ENCODE measurements at places on chromosomes 6 and 20.

GRCh38 chr6:106146852-106147351, 60.8 kb downstream of the PRDM1 start:
- peak; percentile 51 for DNase-seq

- no peak for DNase-seq
These were observed 370.4 kb downstream of the PREX1 start for GRCh38 chr20:48457193-48458002.

- no peak for DNase-seq
These were observed 133.7 kb downstream of the TFAP2C start for GRCh38 chr20:56762829-56763228.

- peak; percentile 80 for DNase-seq
These were observed 3.7 kb downstream of the CSNK2A1 start for GRCh38 chr20:539848-540247.

- no peak for DNase-seq
These were observed 67.3 kb upstream of the RALY start for GRCh38 chr20:33926425-33926824.

DNA sequence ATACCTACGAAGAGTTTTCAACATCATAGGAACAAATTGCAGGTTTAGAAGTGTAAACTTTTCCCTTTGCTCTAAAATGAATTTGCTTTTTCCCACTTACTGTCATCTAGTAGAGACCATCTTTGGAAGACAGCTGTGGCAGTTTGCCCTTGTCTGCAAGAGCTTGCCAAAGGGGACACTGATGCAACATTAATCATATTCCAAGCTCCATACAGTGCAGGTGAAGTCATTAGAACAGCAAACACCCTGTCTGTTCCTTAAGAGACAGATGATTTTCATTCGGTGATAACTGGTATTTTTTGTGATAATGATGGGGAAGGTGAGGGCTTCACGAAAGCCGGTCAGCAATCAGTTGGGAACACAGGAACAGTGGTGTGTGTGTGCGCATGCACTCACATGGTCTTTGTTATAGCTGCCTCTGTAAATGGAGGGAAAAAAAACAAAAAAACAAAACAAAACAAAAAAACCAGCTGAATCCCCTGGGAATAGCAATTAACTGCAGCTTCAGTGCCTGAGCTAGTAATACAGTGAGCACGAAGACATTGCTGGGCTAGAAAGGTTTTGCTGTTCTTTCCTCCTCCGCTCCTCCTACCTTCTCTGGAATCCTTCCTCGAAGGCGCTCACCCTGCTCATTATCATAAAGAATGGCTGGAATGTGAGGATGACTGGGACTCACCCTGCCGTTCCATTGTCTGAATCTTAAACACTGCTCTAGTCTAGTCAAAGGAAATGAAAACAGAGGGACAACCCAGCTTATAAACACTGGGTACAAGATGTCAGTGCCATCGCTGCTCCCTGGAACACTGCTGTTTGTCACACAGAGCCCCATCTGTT, 35.2 kb upstream of the KIF13A start:
- DNase-seq = peak; percentile 81

GRCh38 chr20:44495802-44496481, 20.3 kb downstream of the TTPAL start:
- DNase-seq = peak; percentile 100

DNA sequence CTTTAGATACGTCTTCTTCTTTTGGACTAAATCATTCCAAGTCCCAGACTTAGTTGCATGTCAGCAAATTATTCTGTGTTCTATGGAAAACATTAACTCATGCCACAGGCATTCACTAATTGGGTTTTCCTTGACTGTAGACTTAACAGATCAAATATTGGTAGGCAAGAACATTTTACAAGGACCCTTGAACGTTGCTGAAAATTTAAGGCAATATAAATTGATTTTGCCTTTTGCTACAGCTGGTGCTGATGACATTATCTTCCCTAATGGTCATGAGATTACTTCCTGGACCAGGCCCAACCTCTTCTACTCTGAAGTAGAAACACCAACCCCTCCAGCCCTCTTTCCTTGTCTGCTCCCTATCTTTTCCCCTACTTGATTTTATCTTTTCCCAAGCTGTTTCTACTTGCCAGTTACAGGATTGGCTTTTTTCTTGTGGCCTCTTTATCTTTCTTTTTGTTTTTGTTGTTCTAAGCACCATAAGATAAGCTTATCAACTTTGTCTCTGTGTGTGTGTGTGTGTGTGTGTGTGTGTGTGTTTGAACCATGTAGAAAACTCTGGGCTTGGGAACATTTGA, 514.0 kb upstream of the SOX4 start:
- no peak for DNase-seq

GRCh38 chr6:130934848-130935585, 107.8 kb downstream of the SMLR1 start:
- DNase-seq = no peak

DNA sequence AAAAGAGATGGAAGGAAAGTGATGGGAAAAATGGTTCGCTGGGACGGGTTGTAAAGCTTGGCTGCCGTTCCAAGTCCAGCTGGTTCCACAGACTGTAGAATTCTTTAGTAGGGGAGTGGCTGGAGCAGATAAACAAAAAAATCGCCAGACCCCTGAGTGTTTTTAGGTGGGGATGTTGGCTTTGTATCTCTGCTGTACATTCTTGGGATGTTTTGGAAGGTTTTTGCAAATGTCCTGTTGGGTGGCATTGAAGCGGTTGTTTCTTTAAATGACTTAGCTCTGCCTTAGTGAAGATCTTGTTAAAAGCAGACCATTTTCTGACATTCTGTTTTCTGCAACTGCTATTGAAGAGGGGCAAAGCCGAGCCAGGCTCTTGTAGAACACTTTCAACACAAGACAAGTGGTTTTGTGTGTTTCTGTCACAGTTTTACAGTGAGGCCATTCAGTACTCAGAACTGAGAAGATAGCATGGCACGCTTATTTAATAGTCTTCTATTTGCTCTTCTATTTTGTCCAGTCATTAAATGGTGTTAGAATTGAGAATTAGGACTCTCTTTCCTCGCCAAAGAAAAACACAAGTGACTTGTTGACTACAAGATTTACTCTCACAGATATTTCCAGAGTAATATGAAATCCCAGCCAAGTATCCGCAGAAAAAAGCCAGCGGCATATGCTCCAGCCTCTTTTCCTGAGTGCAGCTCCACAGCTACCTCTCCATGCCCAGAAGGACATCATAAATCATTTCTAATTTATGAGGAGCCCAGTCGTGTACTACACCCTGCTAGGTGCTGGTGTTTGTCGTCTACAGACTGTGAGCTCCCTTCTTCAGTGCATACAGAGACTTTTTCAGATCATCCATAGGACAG, 65.8 kb downstream of the PHACTR2 start:
- no peak for DNase-seq

DNA sequence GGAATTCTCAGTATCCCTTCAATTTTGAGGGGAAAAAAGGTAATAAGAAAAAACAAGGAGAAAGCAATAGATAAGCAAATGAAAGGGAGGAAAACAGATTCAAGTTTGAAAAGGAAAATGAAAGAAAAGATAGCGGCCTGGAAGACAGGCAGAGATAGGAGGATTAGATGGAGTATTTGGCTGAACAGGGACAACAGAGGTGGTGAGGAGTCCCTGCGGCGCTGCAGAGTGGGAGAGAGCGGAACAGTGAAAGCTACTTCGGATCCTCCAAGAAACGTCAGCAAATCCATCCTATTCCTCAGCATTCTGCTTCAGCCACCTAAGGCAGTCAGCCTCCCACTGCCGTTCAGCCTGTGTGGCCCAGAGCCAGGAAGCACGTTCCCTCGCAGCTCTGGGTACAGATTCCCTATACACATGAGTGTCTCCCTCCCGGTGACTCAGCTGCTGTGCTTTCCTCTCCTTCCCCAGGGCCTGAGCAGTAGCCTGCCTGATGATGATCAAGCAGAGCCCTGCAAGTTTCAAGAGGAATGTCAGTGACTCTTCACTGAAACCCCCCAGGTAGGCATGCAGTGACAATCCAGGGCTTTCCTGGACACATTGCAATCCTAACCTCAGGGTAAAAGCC, 43.4 kb upstream of the CDYL start:
- peak; percentile 98 for DNase-seq

DNA sequence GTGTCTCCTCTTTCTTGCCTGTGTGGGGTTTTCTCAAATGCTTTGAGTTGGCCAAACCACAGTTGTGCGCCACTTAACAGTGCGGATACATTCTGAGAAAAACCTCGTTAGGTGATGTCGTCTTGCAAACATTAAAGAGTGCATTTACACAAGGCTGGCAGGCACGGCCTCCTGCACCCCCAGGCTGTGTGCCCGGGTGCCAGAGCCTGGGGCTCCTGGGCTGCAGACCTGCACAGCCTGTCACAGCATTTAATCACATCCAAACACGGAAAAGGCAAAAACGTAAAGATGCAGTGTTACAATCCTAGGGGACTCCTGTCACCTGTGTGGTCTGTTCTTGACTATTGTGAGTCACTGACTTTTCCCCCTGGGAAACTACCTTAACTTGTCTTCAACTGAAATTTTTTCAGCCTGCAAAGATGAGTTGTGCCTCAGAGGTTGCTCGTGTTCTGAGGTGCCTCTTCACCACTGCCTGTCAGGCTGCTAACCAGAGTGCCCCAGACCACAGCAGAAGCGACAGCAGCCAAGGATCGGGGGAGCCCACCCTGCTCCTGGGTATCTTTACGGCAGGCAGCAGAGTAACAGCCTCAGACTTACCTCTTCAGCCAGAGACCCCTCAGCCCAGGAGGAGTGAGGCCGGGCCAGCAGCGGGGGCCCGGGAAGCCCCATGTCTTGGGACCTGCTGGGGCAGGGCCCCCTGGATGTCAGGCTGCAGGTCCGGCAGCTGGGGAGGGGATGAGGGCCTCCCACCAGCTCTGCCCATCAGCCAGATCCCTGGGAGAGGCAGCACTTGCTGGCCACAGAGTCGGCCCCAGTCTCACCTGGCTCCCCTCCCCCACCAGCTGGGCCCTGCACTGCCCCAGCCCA, 683 bp upstream of the C20orf204 start:
- no peak for DNase-seq

DNA sequence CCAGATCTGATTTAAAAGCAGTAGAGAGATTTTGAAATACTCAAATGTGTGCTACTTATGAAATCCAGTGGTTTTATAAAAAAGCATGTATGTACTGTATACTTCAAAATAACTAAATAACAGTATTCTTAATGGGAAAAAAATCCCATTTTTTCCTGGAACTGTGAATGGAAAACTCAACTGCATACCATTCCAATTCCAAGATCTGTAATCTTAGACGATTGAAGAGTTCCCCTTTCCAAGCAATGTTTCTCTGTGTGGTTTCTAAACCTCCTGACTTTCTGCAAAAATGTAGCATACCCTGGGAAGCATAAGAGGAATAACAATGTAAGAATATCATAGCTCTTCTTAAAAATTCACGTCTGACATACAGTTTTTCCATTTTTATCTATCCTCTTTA, 40.3 kb upstream of the HIVEP2 start:
- DNase-seq = no peak

- no peak for DNase-seq
These were observed 45.8 kb downstream of the CLIC5 start for GRCh38 chr6:45969883-45970282.

GRCh38 chr20:641516-641875, 11.5 kb downstream of the SRXN1 start:
- peak; percentile 9 for DNase-seq

DNA sequence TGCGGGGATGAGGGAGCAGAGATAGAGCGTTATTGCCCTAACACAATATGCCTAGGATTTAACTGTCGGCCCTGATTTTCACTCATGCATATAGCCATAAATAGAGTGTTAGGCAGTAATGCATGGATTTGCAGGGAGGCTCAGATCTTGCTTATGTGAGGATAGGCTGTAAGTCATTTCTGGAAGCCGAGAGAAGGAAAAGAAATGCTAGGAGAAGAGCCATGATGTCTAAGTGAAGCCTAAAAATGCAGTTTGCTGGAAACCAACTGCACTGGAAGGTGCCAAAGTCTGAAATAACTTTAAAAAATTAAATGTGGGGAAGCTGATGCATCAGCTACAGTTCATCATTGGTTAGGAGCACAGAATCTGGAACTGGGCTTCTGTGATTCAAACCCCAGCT, 54.3 kb downstream of the ADTRP start:
- DNase-seq = no peak

GRCh38 chr6:110366975-110367374, 8.8 kb upstream of the METTL24 start:
- DNase-seq = no peak

DNA sequence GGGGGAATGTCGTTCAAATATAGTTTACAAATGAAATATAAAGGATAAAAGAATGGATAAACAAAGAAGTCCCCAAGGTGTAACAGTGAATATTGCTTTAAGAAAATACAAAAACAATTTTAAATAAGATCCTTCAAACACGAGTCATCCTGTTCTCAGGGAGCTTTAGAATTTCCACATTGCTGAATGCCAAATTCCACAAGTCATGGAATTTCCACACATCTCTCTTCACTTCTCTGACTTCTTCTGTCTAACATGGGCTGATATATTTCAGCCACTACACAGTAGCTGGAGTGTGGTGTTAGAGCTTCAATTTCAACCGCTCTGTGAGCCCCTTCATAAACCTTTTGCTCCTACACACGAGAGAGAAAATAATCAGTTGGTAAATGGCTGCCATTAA, 28.0 kb downstream of the IL22RA2 start:
- no peak for DNase-seq

DNA sequence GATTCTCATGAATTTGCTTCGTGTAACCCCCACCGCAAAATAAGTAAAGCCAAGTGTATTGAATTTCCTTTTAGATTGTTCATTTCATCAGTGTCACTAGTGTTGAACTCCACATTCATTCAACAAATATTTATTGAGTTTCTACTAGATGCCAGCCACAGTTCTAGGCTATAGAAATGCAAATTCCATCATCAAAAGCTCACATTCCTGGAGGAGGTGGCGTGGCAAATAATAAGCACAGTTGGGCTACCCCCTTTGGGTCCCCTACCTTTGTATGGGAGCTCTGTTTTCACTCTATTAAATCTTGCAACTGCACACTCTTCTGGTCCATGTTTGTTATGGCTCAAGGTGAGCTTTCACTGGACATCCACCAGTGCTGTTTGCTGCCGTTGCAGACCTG, 12.7 kb upstream of the ME1 start:
- DNase-seq = no peak

DNA sequence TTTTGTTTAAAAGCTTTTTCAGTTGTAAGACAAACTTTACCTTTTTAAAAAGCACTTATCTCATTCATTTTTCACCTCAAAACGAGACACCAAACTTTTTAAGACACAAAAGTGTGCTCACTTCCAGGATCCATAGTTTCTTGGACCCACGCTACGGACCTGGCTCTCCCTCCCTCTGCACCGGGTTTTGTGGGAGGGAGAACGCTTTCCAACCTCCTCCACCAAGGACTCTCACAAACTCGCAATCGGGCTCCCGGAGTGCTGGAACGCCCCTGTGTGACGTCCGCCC, 436 bp downstream of the CAGE1 start:
- peak; percentile 79 for DNase-seq

GRCh38 chr6:21592953-21593352, 598 bp upstream of the SOX4 start:
- DNase-seq = no peak

GRCh38 chr20:22921595-22922421, 113.3 kb upstream of the SSTR4 start:
- DNase-seq = peak; percentile 65

- DNase-seq = no peak
These were observed 85.4 kb downstream of the GRIK2 start for GRCh38 chr6:101478891-101479290.

GRCh38 chr6:13425943-13426931, 61.2 kb downstream of the GFOD1 start:
- peak; percentile 71 for DNase-seq

Measured in ELR (cell line).